Left renal pelvis (tissue), 4 donors: ENCODE measurements at places on chromosomes 16 and 17.

DNA sequence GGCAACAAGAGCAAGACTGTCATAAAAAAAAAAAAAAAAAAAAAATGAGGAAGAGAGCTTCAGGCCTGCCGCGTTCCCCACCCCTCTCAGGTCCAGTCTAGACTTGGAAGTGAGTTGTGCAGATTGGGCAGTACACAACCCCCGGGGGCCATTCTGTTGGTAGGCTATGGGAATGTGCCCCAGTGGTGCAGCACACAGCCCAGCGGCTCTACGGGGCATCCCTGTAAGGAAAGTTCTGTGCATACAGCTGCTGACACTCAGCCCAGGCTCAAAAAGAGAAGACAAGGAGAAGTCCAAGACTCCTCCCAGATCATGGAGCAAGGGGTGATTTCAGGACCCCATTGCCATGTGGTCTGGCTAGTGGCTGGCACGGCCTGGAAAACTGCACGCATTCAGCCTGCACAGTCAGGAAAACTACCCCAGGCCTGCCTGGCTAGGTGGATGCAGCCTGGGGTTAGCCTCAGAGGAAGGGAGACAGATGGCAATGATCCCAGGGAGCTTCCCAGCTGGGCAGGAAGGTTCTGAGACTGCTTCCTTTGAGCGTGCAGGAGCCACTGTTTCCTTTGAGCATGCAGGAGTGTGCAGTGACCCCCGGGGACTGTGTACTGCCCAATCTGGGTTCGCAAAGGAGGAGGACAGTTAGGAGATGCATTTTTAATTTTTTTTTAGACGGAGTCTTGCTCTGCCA lies 44.8 kb downstream of the PECAM1 start:
- no peak for DNase-seq

DNA sequence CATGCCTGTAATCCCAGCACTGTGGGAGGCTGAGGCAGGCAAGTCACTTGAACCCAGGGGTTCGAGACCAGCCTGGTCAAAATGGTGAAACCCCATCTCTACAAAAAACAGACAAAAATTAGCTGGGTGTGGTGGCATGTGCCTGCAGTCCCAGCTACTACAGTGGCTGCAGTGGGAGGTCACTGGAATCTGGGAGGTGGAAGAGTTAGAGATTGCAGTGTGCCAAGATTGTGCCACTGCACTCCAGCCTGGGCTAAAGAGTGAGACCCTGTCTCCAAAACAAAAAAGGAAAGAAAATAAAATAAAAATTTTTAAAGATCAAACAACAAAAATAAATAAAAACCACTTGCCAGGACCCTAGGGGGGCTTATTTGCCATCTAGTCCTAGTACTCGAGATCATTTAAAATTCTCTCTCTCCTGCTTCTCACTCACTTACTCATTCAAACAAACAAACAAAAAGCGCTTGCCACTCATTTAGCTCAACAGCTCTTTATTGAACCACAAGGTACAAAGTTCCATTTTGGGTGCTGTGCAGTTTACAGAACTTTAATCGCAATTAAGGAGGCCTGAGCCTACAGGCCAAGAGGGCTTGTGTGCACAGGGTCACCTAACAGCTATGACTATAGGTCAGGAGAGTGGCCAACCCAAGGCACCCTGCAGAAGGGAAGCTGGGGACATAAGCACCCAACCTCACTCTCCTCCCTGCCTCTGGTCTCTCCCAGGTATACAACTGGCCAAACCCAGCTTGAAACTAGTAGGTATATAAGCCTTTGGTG lies 4.4 kb downstream of the CHD9NB start:
- DNase-seq: no peak

- DNase-seq: no peak
These were observed 295.7 kb upstream of the TNRC6C start for GRCh38 chr17:77662833-77663232.

DNA sequence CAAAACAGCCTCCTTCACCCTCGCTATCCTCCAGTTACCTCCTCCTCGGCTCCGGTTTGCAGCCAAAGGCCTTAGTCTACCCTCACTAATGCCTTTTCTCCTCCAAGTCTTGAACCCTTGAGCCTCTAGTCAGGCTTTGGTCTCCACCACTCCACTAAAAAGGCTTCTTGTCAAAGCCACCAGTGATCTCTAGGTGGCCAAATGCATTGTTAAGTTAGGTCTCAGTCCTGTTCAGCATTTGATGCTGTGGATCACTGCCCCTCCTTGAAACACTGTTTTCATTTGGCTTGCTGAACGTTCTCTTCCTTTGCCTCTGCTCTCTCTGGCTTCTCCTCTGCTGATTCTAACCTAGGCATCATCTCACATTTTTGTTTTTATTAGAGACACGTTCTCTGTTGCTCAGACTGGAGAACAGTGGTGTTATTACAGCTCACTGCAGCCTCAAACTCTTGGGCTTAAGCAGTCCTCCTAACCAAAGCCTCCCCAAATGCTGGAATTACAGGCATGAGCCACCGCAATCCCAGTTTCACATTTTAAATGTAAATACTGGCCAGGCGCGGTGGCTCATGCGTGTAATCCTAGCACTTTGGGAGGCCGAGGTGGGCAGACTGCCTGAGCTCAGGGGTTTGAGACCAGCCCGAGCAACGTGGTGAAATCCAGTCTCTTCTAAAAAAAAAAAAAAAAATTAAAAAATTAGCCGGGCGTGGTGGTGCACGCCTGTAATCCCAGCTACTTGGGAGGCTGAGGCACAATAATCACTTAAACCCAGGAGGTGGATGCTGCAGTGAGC lies 1.1 kb downstream of the SGF29 start:
- DNase-seq: no peak

- no peak for DNase-seq
These were observed 60.0 kb upstream of the BCAR1 start for GRCh38 chr16:75311383-75311938.
